H9 (cell line): ENCODE measurements at places on chromosomes 4 and X. TPM values are rescaled to one million over a fixed set of nuclear protein-coding genes. Genes with fewer than 3 reads are reported as not detected.

DNA sequence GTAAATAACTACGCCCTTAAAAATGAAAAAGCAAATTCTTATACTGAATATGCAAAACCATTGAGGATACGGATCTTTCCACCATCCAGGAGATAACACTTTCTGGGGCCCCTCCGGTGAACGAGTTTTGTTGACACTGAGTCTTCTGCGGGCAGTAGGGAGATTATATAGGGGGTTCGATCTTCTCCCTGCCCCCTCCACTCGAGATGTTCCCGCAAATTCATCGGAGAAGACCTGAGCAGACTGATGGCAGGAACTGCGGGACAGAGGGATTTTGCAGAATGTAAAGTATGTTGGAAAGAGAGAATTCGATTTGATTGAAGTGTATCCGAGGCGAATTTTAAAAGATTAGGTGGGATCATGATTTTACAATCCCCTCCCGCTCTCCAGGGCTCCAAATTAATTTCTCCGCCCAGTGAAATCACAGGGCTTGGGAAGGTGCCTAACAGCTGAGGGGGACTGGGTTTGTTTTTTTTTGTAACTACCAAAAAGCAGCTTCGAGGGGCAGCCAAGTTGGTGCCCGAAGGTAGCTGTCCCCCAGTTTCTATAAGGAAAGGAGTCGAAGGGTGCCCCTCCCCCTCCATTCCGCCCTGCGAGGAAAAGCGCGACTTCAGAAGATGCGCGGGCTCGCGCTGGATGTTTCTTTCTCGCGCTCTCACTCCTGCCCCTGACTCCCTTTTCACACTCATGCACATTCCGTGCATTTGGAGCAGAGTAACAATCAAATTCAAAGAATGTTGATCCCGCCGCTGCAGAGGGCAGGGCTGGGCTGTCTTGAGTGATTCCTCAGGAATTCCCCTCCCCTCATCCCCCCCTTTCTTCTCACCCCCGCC, 1.2 kb downstream of the TMEM255A start:
- H3K27ac ChIP-seq: no peak overlapping the region
- DNase-seq: peak; percentile 31
- H3K27me3 ChIP-seq: peaks cover 37% of the 10 kb centered on the region; the same call in 1 of the 2 replicates
- no peaks in the 10 kb centered on the region; the same call in 1 of the 2 replicates for H3K4me1 ChIP-seq
- no peaks in the 10 kb centered on the region for H3K36me3 ChIP-seq
- peak overlapping the region; percentile 81 for H3K4me3 ChIP-seq

The DRD5 gene
- total RNA-seq: not detected in 2 replicates

DNA sequence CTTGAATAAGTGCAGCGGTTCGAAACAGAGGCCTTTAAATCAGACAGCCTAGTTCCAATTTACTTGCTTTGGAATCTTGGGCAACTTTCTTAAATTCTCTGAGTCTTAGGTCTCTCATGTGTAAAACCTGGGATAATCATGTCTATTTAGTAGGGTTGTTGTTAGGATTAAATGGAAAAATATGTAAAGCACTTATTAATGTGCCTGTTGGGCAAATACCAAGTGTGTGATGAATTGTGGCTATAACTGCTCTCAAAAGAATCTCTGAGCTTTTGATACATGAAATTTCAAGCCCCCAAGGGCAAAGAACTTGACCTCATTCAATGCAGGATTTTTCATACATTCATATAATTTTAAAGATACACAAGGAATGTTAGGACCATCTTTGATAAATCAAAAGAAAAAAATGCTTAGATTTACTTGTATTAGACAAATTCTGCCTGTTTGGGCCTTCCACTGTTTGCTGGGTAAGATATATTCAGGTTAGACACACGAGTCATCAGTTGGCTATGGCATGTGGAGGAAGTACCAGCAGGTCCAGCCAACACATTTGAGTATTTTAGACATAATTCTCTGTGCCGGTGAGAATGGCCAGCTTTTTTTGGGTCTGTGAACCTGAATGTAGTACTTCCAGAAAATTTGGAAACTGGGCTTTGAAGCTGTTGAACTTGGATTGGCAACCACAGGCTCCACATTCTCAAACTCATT, 241.4 kb upstream of the CNKSR2 start:
- no peak overlapping the region for H3K4me3 ChIP-seq
- H3K4me1 ChIP-seq: no peaks in the 10 kb centered on the region
- DNase-seq: no peak
- H3K27me3 ChIP-seq: no peaks in the 10 kb centered on the region
- H3K36me3 ChIP-seq: peaks cover 45% of the 10 kb centered on the region

- H3K27ac ChIP-seq: no peak overlapping the region
- H3K4me1 ChIP-seq: no peaks in the 10 kb centered on the region
- no peak for DNase-seq
- H3K4me3 ChIP-seq: no peak overlapping the region
- no peaks in the 10 kb centered on the region for H3K36me3 ChIP-seq
Observed at GRCh38 chr4:59904331-59904730, 1295.8 kb upstream of the ADGRL3 start.

DNA sequence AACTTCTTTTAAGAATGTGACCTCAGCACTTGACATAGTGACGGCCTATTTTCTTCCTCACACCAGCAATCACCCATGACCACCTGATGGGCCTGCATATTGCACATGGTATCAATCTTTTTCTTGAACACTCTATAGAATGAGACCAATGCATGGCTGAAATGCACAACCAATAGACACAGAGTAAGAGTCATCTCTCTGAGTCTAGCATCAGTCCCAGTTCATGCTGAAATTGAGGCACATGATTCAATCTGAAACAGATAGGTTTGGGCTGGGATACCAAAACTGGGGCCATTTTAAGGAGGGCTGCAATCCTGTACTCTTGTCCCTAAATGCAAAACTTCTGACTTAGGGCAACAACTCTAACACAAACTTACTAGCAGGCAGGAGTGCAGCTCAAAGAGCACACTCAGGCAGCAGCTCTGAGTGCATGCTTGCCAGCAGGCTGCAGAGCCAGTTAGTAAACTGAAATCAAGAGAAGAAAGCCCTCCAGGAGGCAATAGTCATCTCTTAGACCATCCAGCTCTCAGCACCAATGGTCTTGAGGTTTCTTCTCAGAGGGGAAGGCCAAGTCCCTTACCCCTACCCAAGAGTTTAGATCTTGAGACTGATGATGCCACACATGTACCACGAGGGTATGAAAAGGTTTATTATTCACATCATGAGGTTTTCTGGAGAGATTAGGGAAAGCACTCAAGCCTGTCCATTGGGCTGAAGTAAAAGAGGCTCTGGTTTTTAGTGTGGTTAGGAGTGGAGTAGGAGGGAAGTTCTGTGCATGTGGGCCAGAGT, 24.7 kb upstream of the GPR101 start:
- H3K4me3 ChIP-seq: no peak overlapping the region
- no peak overlapping the region for H3K27ac ChIP-seq
- DNase-seq: no peak
- no peaks in the 10 kb centered on the region for H3K36me3 ChIP-seq
